Retinal pigment epithelial cell (primary cell): ENCODE measurements at places on chromosomes 1 and 21.

DNA sequence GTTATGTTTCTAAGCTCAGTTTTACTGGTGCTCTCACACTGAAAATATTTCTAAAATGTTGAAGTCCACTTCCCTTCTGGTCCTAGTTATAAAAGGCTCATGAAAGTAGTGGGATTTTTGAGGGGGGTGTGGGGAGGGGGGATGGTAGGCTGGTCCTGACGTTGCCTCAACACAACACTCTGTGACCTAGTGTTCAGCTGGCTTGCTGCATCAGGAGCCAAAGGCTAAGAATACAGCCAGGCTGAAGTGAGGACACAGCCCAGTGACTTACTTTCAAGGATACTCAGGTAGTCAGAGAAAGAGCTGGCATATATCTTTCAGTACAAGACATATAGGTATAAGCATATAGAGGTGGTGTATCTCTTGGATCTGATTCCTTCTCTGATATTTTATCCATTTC lies 151.9 kb upstream of the C8B start:
- DNase-seq, result no peak

GRCh38 chr1:229298420-229298819 lies 27.5 kb downstream of the RAB4A start:
- no peak for DNase-seq

DNA sequence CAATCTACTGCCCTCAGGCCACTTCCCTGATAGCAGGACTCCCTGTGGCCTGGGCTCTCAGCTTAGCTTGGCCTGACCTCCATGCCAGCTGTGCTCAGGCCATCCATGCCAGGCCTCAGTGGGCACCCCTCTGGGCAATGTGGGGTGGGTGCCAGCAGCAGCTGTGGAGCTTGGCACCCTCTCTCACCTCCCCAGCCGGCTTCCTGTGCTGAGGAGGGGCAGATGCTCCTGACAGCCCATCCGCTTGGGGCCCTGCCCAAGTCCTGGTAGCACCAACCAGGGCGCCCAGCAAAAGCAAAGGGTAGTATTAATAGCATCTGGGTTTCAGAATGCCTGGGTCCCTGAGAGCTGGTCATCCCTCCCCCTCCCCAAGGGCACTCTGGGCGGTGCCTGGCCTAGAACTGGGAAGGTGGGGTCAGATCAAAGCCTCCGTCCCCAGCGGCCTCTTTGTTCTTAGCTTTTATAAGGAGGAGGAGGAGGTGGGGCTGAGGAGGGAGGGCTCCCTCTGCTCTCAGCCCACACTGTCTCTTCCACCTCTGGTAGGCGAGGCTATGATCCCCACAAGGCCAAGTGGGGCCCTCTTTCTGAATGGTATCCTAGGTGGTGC lies 6.1 kb downstream of the EFNA4 start:
- DNase-seq, result no peak

GRCh38 chr1:2231532-2232254 lies 3.6 kb downstream of the SKI start:
- no peak for DNase-seq

DNA sequence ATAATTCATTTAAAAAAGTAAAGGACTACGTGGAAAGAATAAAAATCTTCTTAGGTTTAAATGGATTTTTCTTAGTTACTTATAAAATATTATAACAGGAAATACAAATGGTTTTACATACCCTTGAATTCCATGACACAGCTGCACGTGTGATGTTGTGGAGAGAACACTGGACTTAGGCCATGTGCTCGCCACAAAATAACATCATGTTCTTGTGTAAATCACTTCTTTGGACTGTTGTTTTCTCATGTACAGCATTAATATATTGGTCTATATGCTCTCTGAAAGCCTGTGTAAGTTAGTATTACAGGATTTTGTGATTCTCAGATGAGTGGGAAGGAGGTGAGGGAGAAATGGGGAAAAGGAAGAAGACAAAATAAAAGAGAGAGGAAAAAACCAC lies 228.2 kb downstream of the DNM3 start:
- no peak for DNase-seq

DNA sequence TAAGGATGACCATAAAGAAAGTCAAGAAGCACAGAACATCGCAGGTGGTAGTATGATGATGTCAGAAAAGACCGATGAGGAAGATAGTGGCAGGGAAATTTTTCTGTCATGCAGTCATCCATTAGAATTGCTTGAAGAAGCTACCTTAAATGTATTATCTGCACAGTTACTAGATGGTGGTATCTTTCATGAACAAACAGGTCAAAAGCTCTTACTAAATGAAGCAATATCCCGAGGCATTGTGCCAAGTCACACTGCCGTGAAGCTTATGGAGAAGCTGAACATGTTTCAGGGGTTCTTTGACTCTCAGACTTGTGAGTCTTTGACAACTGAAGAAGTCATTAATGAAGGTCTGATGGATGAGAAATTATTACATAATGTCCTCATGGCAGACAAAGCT lies 128.8 kb downstream of the MACF1 start:
- DNase-seq, result peak; percentile 2

DNA sequence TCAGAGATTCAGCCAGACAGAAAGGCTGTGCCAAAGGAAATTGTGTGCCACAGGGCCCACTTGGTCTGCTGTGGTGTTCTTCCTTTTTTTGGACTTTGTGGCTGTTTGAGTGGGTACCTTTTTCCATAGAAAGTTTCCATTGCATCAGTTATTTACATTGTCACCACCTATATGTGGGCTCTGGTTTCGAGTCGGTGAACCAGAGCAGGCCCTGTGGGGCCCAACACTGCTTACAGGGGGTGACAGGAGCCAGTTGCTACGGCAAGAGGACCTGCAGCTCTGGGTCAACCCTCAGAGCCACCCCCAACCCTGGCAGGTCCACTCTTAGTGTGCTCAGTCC lies 157.0 kb upstream of the EDN2 start:
- no peak for DNase-seq

DNA sequence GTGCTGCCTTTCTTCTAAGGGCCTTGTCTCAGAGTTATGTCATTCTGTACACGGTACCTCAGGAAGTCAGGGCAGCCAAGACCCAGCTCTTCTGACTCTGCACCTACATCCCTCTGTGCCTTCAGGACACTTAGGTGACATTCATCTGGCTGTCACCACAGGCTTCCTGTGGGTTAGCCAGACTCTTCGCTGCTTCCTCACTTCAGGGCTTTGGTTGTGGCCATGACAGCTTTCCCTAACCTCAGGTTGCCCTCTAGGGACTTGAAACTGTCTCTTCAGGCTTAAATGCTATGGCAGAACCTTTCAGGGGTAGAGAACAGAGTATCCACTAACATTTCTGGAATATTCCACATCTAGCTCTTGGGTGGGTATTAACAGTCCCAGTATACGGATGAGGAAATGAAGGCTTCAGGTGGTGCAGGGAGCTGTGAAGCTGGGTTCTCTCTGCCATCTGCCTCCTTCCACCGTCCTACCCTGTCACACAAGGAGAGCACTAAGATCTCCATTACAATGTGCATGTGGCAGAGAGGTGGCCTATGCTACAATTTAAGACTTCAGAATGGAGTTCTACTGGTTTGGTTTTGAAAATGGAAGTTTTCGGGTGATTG lies 9.9 kb downstream of the TSSK3 start:
- DNase-seq, result no peak

DNA sequence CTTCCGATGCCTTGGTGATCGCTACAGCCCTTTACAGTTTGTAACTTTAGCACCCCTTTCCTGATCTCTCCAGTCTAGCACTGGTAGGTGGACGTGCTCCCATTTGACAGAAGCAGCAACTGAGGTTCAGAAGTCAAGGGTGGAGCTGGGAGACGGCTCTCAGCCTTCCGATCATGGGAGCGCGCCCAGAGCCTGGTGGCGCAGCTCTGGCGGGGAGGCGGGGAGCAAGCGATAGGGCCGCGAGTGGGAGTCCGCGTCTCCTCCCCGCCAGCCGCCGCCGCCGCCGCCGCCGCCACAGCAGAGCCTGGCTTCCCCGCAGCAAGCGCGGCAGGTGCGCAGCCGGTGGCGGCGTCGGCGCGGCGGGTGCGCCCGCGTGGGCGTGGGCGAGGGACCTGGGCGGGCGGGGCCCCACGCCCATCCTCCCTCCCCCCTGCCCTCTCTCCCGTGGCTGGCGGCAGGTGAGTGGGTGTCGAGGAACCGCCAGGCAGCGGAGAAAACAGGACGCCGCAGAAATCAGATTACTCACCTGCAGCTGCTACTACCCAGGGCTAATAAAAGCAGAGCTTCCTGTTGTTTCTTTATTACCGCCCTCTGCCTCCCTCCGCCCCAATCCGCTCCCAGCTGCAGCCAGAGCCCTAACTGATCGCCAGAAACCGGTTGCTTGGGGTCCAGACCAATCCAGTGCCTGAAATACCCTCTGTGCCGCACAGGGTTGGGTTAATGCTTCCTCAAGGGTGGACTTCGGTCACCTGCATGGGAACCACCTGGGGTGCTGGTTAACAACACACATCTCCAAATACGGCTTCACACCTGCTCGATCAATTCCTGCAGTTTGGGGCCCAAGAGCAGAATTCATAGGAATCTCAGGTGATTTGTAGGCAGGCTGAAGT lies 60.2 kb upstream of the ID3 start:
- no peak for DNase-seq

DNA sequence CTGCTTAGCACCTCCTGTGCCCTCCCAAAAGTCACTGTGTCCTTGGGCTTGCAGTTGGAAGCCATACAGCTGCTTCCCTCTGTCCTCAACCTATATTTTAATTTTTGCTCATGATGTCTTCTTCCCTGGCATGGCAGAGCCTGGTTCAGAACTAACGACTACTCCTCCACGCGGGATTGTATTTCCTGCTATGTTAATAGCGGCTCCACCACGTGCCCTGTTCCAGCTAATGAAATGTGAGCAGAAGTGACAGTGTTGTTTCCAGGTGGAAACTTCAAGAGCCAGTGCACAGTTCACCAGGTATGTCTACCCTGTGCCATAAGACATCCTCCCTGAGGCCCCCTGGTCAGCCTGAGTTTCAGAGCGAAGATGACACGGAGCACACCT lies 52.1 kb downstream of the DHRS3 start:
- DNase-seq, result no peak

DNA sequence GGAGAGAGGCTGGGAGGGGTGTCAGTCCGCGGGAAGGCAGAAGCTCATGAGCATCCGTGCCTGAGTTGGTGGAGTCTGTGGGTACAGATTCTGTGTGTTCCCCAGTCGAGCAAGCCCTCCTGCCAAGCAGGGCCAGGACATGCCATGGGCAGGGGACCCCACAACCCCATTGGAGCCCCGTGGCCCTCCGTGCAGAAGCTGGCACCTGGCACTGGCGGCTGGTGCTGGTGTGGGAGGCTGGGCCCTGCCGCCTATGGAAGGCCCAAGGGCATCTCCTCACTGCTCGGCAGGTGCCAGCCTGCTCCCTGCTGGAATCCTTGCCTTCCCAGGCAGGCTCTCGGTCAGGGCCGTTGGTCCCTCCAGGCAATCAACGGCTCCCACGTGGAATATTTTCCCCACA lies 73.7 kb downstream of the UBE2T start:
- DNase-seq, result no peak

DNA sequence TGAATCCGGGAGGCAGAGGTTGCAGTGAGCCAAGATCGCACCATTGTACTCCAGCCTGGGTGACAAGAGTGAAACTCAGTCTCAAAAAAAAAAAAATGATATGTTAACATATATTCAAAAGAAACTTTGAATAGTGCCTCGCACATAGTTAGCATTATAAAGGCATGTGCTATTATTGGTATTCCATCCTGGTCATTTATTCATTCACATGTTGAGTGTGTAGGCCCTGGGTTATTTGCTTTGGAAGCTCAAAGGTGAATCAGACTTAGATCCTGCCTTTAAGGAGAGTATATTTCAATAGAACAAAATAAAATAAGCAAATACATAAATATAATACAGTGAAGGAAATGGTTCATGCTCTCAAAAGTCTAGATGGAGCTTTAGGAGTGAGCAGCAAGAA lies 13.4 kb downstream of the SLC22A15 start:
- DNase-seq, result no peak

DNA sequence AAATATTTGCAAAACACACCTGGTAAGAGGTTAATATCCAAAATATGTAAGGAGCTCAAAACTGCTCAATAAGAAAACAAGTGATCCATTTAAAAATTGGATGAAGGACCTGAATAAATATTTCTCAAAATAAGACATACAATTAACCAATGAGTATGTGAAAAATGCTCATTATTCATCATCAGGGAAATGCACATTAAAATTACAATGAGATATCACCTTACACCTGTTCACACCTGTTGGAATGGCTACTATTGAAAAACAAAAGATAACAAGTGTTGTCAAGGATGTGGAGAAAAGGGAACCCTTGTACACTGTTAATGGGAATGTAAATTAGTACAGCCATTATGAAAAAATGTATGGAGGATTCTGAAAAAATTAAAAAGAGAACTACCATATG lies 136.0 kb upstream of the GREM2 start:
- no peak for DNase-seq

- no peak for DNase-seq
These were observed 125.8 kb downstream of the SLC45A1 start for GRCh38 chr1:8443558-8444194.

- DNase-seq, result peak; percentile 45
These were observed 31.9 kb upstream of the LHX4 start for GRCh38 chr1:180198196-180198595.

GRCh38 chr1:56489695-56490094 lies 89.7 kb downstream of the PLPP3 start:
- DNase-seq, result no peak

DNA sequence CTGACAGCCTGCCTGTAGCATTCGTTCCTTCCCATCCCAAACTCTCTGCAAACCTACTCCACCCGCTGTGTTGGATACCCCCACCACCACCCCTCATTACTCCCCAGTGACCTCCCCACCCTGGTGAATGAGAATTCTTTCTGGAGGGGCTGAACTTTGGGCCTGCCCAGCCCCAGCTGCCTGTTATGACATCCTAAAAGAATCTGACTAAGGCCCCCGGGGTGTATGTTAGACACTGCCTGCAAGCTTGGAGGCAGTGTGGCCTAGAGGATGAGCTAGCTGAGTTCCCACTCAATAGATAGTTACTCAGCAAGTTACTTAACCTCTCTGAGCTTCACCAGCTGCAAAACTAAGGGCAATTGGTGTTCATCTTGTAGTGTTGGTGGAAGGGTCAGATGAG lies 110.2 kb upstream of the FGGY start:
- DNase-seq, result no peak

DNA sequence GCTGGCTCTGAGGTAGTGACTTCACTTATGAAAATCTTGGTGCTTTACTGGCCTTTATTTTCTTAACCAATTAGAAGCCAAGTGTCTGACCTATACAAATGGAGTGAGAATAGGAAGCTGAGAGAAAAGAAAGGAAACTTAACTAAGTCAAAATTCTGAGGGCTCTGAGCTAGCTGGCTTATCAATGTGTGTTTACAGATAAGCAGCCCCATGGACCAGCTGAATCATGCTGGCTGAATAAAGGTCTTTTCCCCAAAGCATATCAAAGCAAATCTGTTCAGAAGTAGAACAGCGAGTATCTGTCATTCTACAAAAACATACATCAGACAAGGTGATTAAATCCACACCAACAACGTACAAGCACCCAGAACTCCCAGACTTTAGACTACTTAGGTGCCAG lies 117.2 kb downstream of the BRINP2 start:
- DNase-seq, result no peak

GRCh38 chr1:1187938-1188337 lies 14.3 kb downstream of the TTLL10 start:
- DNase-seq, result no peak
